ENCODE measurements at places on chromosomes 7 and 10.

DNA sequence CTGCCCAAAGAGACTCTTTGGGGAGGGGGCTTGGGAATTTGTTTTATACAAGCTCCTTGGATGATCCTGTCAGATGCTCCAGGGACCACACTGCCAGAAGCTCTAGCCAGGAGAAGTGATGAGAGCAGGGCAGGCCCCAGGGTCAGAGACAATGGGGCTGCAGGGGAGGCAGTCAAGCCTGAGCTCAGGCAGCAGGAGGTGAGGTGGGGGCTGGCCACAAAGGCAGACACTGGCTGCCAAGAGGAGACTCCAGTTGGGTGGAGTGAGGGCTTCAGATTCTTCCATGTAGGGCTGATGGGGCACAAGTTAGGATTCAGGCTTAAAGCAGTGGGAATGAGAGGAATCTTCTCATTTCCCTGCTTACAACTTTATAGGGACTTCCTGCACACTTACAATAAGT is 35.6 kb upstream of the LOXL4 start:
- DNase-seq = no peak

DNA sequence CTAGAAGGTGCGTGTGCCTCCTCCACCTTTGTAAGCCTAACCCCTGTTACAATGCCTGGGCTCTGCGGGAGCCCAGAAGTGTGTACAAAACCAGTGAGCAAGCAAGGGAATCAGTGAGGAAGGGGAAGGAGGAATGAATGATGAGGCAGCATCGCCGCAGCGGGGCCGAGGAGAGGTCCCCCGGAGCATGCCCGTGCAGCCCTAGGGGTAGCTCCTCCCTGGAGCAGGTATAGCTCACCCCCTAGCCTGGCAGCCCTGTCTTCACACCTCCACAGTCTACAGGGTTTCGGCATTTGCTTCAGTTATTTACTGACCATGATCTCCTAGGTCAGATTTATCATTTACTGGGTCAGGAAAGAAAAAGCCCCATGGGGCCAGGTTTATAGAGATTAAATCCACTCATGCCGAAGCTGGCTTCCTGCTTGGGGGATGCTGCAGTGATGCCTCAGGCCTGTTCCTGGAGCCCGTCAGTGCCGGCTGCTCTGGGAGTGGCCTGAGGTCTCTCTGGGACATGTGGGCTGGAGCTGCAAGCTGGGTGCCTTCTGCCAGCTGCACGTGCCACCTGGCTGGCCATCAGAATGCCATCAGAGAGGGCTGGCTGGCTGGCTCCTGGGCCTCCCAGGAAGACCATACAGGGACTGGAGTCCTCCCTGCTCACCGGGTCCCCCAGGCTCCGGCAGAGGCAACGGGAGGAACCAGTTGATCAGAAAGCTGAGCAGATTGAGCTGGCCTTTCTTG is 138.9 kb downstream of the GRK5 start:
- DNase-seq = no peak

- no peak for DNase-seq
Measured at GRCh38 chr10:99433378-99434020, 3.1 kb upstream of the GOT1 start.

DNA sequence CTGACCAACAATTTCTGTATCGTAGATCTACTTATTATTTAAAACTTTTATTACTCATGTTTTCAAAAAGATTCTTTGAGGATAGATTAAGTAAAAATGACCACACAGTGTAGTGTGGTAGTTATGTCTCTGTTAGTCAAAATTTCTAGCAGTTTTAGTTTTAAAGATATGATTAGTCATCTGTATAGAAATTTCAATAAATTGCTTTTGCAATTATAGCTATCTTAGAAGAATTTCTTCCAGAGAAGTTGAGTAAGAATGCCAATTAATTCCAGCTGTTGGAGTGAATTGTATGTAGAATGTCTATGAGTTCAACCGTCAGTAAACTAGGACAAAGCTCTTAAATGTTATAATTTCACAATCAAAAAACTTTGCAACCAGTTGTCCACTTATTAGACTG is 229.7 kb downstream of the CDK14 start:
- no peak for DNase-seq

DNA sequence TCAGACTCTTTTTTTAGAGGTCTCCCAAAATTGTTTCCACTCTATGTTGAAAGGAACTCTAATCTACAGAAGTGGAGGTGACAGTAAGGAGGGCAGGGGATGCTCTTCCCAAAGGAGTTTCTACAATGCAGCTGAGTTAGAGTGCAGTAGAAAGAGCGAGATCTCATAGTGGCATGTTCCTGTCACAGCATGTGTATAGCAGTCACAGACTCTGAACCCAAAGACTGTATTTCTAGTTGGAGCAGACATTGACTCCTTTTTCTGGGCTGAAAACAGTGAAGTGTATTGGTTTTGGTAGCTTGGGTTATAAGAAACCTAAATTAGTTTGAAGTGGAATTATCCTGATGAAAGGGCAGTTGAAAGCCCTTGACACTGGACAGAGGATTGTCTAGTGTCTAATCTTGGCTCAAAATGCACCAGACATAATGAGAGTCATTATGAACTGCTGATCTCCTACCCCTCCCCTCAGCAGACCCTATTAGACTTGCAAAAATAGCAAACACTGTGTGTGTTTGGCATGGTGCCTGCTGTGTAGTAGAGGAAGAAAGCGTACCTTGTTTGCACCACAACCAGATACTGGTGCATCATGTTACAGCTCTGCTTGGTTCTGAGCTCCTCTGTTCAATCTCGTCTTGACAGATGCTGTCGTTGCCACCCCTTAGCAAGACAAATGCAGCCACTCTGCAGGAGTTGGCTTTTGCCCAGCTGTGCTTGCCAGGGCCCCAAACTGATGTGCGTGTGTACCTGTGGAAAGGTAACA is 336.0 kb downstream of the AUTS2 start:
- no peak for DNase-seq

GRCh38 chr10:10891124-10892082 is 126.3 kb upstream of the CELF2 start:
- DNase-seq = no peak

GRCh38 chr7:107961405-107961804 is 41.6 kb downstream of the LAMB1 start:
- no peak for DNase-seq

DNA sequence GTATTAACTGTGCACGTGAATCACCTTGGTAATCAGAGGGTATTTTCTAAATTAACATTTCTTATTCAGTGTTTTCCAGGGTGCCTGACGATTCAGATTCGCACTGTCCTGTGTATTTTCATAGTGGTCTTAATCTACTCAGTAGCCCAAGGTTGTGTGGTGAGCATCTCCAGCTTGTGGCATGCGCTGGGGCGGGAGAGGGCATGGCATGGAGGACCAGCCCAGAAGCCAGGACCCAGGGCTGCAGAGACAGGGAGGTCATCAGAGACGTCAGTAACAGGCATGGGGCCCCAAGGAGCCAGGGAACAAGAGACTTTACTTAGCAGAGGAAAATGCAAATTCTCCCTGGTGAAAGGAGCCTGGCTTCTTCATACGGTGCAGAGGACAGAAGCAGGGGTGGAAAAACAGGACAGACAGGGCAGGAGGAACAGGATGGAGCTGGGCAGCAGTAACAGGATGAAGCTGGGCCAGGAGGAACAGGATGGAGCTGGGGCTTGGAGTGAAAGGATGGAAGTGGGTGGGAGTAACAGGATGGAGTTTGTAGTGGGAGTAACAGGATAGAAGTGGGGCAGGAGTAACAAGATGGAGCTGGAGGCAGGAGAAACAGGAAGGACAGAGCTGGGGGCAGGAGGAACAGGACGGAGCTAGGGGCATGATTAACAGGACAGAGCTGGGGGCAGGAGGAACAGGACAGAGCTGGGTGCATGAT is 110.9 kb downstream of the ADCY1 start:
- no peak for DNase-seq

- DNase-seq = peak; percentile 64
Measured at GRCh38 chr7:156156734-156157408, 344.6 kb upstream of the SHH start.

DNA sequence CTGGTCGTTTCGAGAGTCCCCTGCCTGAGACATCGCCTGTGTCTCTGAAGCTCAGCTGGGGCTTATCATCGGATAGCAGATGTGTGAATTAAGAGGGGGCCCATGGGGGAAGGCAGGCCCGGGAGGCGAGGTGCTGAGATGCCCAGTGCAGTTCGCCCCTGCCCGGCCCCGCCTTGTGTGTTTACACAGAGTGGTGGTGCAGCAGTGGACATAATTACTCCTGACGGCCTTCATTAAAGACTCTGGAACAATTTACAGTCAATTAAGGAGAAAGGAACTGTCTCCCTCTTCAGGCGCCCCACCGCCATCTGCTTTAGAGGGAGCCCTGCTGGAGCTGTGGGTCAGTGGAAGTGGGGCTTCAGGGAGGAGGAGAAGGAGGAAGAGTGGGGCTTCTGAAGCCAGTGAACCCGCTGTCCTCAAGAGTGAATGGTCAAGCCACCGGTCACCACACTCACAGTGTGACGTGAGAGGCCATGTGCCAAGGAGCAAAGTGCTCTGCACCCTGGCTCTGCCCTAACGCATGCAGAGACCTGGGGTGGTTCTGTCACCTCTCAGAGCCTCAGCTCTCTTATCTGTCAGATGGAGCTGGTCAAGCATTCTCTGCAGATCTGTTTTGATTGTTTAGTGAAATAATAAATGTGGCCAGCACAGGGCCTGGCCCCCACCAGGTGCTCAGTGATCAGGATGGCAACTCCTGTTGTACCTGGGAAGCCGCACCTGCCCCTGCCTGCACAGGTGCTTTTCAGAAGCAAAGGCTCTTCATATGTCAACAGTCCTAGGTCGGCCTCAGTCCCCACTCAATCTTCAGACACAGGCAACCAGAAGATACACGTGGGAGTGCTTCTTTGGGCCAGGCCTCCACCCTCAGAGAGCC is 65.6 kb downstream of the CDH23 start:
- DNase-seq = no peak

DNA sequence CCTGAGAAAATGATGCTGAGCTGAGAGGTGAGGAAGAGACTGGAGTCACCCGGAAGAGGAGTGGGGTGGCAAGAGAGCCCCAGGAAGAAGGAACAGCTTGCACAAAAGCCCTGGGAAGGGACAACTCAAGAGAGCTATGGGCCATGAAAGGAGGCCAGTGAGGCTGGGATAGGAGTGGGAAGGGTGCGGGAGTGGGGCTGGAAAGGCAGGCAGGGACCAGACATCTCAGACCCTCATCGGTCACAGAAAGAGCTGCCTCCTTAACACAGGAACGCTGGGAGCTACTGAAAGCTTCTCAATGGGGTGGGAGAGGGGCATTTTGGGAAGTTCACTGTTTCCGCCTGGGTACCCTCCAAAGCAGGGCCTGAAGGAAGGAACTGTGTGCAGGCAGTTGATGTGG is 122.0 kb upstream of the UNC5B start:
- DNase-seq = no peak

DNA sequence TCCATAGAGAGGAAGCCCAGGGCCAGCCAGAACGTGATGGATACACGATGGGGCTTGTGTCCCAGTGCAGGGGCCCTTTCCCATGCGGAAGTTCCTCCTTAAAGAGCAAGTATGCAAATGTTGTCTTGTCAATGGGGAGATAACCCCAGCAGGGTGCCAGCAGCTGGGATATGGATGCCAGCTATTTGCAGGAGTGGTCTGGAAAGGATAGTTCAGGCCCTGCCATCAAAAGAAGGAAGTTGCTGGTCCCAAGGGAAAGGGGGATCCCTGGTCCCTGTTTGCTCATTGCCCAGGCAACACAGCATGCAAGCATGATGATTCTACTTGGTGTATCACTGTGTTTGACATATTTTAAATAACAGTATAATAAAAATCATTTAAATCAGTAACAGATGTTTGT is 73.1 kb upstream of the HECW1 start:
- DNase-seq = peak; percentile 69

DNA sequence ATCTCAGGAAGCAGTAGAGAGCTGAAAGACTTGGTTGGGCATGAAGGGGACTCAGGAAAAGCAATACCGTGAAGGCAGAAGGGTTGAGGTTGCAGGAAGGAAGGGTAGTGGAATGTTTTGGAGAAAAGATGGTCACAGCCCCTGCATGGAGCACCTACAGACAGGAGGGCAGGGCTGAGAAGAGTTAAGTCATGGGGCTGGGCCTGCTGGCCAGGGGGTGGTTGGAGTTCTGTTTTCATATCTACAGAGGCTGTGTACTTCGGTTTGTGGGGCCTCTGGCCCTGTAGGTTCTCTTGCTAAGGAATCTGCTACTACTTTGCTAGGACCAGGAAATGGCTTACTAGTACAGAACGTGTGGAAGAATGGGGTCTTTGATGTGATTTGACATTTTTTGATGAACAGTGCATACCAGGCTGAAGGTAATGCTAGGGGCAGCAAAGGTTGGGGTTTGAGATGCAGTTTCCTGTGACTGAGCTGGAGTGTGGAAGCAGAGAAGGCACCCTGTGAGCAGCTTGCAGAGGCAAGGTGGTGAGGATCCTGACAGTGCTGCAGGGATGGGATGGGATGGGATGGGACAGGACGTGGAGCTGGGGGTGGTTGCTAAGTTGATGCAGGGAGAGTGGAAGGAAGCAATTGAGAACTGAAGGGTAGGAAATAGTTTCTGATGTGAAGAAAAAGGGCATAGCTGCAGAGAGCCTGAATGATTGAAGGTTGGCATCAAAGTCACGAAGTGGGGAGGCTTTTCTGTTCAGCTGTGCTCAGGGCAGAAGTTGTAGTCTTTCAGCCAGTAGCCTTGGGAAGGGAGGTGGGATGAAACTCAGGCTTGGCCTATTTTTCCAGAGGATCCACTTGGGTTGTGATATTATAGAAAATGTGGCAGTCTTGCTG is 7.8 kb downstream of the RPS24 start:
- no peak for DNase-seq

DNA sequence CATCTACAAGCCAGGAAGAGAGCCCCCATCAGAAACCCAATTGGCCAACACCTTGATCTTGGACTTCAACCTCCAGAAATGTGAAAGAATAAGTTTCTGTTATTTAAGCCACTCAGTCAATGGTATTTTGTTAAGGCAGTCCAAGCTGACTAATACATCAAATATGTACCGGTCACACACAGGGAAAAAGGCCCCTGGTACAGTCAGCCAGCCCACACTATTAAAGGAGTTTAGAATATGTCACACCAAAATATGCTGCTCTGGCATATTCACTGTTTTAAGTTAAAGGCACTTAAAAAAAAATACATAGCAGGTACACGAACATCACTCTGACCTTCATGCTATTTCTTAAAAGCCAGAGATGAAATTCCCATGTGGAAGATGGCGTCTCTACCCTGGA is 15.2 kb upstream of the CDCA7L start:
- no peak for DNase-seq

GRCh38 chr7:34087892-34088891 is 182.9 kb downstream of the BMPER start:
- peak; percentile 79 for DNase-seq

- no peak for DNase-seq
Measured at GRCh38 chr10:10780746-10781145, 236.9 kb upstream of the CELF2 start.

Data from H9 (cell line).